NCI-H1694 (cell line): ENCODE measurements at places on chromosomes 16 and 17.

DNA sequence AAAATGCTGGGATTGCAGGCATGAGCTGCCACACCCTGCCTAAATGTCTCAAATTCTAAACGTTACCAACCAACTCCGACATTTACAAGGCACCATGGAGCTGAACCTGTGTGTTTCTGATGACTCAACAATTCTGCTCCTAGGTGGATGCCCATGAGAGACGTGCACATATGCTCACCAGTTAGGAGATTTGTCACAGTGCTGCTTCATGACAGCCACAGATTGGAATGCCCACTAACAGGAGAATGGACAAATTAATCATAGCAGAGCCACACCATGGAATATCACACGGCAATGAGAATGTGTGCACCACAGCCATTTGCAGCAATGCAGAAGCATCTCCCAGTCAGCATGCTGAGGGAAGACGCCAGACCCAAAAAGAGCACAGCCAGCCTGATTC lies 8.0 kb upstream of the KCNG4 start:
- no peak for DNase-seq

DNA sequence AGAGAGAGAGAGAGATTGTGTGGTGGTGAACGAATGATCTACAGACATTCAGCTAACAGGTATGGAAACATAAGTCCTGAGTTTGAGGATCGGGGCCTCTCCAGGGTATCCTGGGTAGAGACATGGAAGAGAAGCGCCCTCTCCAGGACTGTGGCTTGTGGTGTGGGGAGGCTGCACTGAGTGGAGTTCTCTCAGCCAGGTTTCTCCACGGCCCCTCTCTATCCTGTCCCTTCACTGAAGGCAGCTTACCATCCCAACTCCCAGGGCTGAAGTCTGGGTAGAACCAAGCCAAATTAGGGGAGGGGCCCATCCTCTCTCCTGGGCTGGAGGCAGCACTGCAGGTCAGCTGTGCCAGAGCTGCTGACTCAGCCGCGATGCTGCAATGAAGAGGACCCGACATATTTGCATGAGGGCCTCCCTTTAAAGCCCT lies 6.2 kb downstream of the C1QL1 start:
- no peak for DNase-seq

GRCh38 chr16:85286951-85287814 lies 174.9 kb upstream of the CIBAR2 start:
- DNase-seq = peak; percentile 86

- DNase-seq = no peak
Measured at GRCh38 chr16:55136356-55137150, 187.4 kb upstream of the IRX6 start.

GRCh38 chr16:65523283-65523944 lies 401.6 kb upstream of the CDH11 start:
- no peak for DNase-seq

GRCh38 chr17:61611323-61611722 lies 20.3 kb upstream of the NACA2 start:
- no peak for DNase-seq

DNA sequence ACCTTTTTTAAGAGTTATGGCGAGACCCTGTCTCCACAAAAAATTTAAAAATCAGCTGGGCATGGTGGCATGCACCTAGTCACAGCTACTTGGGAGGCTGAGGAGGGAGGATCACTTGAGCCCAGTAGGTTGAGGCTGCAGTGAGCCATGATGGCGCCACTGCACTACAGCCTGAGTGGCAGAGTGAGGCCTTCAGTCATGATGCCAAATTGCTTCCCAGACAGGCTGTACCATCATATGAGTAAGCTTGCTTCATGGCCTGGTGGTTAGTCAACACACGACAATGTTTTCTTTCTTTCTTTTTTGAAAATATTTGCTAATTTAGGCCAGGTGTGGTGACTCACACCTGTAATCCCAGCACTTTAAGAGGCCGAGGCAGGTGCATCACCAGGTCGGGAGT lies 12.5 kb downstream of the NTAN1 start:
- no peak for DNase-seq

- peak; percentile 84 for DNase-seq
Measured at GRCh38 chr17:44708401-44709263, at the start of gene DBF4B. Gene DBF4B (plus strand): TSS chr17:44708665. CDS start chr17:44708821, 156 bp downstream.
